ENCODE measurements at places on chromosomes 11 and 22.
A peak's percentile ranks its signal among the peaks of the same experiment; 100 is the strongest.

DNA sequence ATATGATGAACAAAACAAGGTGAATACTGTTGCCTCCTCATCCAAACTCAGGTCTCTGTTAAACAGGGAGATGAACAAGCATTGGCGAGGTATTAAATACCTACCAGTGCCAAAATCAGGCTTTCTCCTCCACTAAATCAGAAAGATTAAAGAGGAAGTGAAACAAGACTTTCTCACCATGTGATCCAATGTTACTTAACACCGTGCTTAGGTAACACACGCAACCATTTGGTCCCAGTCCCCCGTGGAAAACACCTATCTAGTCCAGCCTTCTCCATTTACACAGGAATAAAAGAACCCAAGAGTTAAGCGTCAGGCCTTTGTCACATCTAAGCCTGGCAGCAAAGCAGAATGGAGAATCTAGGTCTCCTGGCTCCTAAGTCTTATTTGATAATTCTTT is 34.5 kb downstream of the TENM4 start:
- no peak for DNase-seq

DNA sequence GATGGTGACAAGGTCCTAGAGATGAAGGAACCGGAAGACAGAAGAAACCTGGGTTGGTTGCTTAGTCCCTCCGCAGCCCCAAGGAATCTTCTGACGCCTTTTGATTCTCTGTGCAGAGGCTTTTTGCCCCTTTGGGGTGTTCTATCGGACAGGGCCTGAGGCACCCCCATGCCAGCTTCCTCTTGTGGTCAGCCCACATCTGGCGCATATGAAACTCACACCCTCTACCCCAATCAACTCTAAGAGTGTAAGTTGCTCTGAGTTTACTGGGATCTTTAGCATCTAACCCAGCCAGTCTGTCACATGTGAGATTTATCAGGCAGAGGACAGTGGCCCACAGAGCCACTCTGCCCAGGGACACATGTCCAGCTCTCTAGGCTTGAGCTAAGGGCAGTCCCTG is 17.4 kb downstream of the RASD2 start:
- no peak for DNase-seq

- DNase-seq, result peak; percentile 78
Measured at GRCh38 chr11:16986434-16987204, 27.6 kb downstream of the PLEKHA7 start.

- no peak for DNase-seq
Measured at GRCh38 chr11:11935536-11935935, 72.9 kb downstream of the DKK3 start.

- no peak for DNase-seq
Measured at GRCh38 chr11:76567261-76567660, 103.3 kb downstream of the LRRC32 start.

- no peak for DNase-seq
Measured at GRCh38 chr11:43548916-43549315, 131.6 kb upstream of the HSD17B12 start.

DNA sequence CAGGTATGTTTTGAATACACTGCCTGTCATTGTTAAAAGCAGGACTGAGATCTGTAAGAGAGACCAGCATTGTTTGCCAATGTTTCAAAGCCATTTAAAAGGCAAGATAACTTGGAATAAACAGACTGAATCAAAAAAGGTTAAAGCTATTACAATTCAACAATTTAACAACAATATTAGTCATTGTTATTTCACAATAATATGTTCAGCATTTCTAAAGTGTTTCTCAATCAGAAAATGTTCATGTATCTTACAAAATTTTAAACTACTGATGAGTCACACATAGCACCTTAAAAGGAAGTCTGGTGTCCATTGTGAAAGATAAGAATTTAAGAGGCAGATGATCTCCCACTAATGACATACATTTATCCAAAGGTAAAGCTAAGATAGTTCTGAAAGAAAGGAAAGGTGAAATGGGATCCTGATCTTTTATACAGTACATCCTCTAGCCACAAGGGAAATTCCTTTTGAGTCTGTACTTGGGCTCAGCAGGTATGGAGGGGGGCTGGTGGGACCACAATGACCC is 79.7 kb downstream of the MAML2 start:
- peak; percentile 34 for DNase-seq

DNA sequence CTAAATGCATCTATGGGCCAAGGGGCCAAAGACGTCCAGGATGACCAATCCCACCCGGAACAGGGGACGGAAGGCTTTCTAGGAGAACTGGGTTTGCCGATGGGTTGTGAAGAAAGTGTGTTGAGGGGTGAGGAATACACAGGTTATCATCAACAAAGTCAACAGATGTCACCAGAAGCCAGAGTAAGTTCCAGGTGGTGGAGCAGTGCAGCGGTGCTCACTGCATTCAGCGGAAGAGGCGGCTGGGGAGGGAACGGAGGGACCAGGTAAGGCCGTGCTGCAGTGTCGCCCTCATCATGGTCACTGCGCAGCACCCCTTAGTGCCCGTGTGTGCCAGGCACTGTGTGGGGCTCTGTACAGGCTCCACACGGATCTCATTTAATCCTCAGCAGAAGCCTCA is 176.0 kb downstream of the EFCAB6 start:
- no peak for DNase-seq

GRCh38 chr11:17845431-17845881 is 110.9 kb downstream of the KCNC1 start:
- no peak for DNase-seq

DNA sequence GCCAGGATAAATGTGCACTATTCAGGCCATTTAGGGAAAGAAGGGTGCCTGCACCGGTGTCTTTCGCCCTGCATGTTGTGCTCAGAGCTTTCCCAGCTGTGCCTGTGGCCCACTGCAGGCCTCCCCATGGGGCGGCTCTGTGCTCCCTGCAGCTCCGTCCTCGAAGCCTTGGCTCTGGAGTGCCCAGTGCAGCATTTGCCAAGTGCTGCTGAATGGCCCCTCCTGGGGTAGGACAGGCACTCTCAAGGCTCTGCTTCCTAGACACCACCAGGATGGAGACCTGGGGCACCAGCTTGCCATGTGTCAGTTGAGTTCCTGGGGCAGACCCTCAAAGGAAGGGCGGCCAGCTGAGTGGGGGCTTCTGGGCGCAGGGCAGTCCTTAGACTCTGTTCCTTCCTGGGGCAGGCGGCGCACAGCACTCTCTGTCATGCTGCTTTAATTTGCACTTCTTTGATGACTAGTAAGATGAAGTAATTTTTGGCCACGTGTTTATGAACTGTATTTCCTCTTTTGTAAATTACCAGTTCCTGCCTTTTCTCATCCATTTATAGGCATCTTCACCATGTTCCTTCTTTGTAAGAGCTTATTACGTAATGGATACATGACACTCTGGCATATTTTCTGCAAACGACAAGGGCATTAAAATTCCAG is 32.1 kb upstream of the GNB1L start:
- peak; percentile 24 for DNase-seq

DNA sequence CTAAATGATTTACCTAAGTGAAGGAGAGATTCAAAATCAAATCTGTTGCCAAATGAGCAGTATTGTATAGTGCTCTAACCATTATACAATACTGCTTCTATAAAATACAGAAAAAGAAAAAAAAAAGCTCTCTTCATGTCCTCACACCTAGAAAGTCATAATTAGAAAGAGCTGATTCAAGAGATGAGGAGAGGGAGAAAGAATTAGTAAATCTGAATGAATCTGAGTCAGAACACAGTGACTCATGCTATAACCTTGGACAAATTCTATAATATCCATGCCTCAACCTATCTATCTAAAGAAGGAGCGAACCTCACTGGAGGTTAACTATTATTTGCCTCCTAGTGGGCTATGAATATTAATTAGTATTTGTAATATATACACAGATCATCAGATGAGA is 29.4 kb downstream of the AMBRA1 start:
- peak; percentile 68 for DNase-seq

DNA sequence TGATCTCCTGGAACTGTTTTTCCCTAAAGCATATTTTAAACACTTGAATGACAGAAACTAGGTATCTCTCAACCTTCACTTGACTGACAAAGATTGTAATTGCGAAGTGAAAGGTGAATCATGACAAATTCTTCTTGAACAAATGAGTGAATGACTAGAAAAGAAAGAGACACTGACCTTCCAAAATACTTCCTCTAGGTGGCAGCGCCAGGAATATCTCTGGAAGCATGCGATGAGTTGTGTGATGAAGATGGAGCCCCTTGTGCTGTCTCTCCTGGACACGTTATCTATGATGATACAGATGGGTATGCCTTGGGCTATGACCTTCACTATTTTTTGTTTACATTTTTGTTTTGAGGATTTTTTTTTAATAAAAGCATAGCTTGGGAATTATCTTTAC is 7.0 kb upstream of the CASP12 start:
- no peak for DNase-seq

- DNase-seq, result no peak
Measured at GRCh38 chr11:87136236-87136635, 98.5 kb downstream of the TMEM135 start.

GRCh38 chr11:35517481-35517880 is 7.9 kb downstream of the PAMR1 start:
- no peak for DNase-seq

- DNase-seq, result no peak
Measured at GRCh38 chr11:130725421-130726233, 190.7 kb downstream of the SNX19 start.

DNA sequence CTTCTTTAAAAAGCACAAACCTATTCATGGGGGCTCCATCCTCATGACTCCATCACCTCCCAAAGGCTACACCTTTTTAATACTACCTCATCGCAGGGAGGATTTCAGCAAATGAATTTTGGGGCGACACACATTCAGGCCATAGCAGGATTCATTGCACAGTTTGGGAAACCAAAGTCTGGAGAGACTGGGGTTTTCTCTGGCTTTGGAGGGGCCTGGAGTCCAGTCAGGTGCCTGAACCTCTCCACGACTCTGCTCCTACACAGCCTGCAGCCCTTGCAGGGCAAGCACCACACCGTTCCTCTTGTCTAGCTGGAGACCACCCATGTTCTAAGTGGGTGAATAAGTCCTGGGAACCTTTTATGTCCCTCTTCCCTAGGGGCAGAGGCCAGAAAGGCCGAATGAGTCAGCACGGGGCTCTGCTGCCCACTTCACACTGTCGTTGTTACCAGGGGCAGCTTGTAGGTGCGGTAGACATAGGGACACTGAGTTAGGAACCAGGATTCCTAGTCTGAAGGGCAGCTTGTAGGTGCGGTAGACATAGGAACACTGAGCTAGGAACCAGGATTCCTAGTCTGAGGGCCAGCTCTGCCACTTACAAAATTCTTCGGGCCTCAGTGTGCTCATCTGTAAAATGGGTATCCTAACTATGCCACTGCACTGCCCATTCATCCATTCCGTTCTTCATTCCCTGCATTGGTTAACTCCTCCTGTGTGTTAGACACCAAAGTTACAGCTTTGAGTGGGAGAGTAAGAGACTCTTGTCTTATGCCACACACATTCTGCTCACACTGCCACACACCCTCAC is 251.7 kb upstream of the B3GAT1 start:
- no peak for DNase-seq

DNA sequence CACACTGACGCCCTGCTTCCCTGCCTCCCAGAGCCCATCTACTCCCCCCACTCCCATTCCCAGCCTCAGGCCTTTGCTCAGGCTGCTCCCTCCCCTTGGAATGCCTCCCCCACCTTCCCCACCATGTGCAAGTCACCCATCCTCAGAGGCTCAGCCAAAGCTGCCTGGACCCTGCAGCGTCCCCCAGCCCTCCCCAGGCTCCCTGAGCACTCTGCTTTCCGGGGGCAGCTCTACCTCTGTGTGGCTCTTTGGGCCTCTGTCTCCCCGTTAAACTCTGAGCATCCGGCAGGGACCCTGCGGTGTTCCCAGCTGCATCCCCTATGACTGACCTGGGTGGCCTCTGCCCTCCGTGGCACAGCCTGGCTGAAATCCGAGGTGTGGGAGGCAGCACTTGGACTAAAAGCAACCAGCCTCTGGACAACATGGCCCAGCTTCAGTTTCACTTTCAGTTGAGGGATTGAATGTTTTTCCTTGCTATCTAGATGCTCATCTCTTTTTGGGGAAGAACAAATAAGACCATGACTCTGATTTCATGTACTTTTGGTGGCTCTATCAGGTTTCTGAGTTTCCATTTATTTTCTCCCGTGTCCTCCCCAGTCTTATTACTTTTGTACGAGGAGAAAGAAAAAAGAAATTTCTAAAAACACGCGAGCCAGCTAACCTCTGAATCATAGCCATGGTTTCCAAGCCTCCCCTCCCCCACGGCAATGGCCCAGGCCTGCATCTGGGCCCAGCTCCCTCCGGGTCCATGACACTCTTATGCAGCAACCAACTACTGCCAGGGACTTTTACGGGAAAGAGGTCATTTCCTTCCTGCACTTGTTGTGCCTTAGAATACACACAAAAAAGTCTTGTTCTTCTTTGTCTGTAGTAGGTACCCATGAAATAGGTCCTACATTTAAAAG is 3.8 kb downstream of the APOL3 start:
- DNase-seq, result peak; percentile 78

- no peak for DNase-seq
Measured at GRCh38 chr11:119899997-119900396, 171.0 kb upstream of the NECTIN1 start.

DNA sequence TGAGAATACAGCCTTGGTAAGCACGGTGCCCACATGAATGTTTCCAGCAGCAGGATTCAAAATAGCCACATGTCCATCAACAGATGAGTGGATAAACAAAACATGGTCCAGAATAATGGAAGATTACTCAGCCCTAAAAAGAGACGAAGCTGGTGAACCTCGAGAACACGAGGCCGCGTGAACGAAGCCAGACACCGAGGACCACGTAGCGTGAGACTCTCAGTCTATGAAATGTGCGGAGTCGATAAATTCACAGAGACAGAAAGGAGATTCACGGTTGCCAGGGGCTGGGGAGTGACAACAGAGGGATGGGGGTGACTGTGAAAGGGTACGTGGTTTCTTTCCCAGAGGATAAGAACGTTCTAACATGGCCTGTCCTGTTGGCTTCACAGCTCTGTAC is 2.9 kb upstream of the ASCL2 start:
- no peak for DNase-seq

- peak; percentile 6 for DNase-seq
Measured at GRCh38 chr11:130580372-130580771, 131.9 kb downstream of the ADAMTS15 start.

DNA sequence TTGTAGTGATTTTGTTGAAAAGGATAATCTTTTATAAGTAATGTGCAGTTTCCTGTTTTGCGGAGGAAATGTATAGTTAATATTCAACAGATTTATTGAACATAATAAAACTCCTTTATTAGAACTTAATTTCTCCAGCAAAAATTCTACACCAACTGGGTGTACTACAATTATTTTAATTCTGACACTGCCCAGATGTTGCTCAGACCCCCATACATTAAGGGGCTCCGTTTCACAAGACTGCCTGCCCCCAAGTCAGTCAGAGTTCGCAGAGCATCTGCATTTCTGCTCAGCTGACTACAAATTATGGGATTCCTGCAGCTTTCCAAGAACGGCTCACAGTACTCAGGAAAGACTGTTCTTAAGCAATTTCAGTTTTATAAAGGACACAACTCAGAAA is 6.2 kb downstream of the CEP57 start:
- no peak for DNase-seq

DNA sequence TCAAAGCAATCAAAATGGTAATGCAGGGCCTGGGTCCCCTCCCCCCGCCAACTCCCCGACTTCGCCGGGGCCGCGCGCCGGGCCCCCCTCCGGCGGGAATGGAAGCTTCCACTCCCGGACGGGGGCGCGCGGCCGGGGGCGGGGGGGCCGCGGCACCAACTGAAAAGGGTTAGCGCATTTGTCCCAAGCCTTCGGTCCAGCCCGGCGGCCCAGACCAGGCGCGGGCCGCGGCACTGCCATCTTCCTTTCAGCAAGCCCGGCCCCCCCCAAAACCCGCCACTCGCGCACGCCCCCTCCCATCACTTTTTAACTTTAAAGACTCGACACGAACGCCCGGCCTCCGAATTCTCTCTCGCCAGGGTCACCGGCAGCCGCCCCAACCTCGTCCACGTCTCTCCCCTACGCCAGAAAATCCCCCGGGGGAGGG is 2.8 kb downstream of the PHF21B start:
- no peak for DNase-seq

GRCh38 chr11:127133061-127133460 is 132.5 kb upstream of the KIRREL3 start:
- DNase-seq, result no peak
